ENCODE measurements at places on chromosomes 1 and 21. TPM values are rescaled to one million over a fixed set of nuclear protein-coding genes. Genes with fewer than 3 reads are reported as not detected.

DNA sequence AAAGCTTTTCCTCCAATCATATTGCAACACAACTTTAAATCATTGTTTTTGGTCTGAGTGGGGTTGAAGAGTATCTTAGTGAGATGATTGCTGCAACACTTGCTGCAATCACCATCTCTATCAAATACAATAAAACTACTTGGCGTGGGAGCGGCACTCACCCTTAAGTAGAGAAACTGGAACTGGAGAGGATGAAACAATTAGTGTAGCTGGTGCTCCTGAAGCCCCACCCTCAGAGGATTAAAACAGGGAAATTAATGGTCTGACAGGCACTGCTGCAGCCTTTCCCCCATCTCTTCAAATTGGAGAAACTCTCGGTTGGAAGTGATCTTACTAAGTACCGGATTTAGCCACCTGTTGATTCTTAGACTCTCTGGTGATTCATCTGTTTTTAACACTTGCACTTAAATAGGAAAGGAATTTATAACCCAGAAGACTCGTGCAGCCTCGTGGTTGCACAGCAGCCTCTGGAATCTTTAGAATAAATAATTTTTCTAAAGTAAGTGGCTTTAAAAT lies 80.5 kb upstream of the KIF26B start:
- no peak overlapping the region for H3K4me3 ChIP-seq
- no peak overlapping the region for H3K27ac ChIP-seq
- no peaks in the 10 kb centered on the region for H3K4me1 ChIP-seq
- no peaks in the 10 kb centered on the region for H3K36me3 ChIP-seq

RAB3B gene
- polyA plus RNA-seq, result 38.8 TPM

DNA sequence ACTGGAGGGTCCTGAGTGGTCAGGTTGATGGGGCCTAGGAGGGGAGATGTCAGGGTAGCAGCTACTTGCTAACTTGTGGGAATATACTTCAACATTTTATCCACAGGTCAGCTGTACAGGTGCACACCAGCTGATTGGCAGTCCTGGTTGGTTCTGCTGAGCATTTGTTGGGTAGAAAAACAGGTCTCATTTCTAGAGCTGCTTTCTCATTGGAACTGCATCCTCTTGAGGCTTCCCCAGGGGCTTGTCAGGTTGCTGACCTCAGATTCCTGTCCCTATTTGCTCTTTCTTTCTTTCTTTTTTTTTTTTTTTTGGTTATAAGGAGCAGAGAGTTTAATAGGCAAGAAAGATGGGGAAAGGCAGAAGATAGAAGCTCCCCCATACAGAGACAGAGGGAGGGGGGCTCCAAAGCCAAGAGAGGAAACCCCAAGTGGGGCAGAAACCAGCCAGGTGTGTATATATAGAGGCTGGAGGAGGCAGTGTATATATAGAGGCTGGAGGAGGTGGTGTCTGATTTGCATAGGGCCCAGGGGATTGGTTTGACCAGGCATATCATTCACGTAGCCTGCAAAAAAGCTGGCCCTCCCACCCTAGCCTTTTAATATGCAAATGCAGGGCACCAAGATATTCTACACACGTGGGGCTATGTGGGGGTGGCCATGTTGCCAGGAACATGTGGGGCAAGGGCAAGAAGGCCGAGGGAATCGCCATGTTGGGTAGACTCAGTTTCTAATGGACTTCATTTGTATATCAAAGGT lies 57.3 kb upstream of the STUM start:
- H3K4me3 ChIP-seq, result no peak overlapping the region
- H3K4me1 ChIP-seq, result peaks cover 16% of the 10 kb centered on the region
- no peak overlapping the region for H3K27ac ChIP-seq
- peaks cover 5% of the 10 kb centered on the region for H3K27me3 ChIP-seq
- H3K36me3 ChIP-seq, result no peaks in the 10 kb centered on the region

CSF3R gene
- polyA plus RNA-seq, result 14.5 TPM

BEND5 gene
- 27.5 TPM for polyA plus RNA-seq

DNA sequence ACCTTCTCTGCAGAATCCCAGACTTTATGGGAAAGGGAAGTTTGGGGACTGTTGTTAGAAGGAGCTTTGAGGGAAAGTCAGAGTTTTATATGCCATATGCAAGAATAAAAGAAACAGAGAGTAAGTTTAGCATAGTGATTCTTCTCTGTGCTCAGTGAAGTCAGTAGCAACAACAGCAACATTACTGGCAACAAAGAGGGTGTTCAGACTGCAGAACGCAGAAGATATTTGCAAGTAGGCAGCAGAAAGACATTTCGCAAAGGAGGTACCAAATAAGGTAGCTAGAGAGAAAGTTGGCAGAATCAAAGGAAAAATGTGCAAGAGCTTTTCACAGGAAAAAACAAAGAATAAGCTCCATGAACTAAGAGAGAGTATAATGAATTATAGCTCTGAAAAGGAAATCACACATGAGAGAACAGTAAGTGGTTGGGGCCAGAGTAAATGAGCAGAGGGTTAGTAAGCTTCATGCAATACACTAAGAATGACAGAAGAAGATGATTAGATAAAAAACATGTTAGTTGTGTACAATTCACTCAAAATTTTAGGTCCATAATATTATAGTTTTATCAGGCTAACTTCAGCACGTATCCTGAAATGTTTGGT lies 98.1 kb downstream of the NEGR1 start:
- H3K4me3 ChIP-seq, result no peak overlapping the region
- no peak for DNase-seq
- no peaks in the 10 kb centered on the region for H3K36me3 ChIP-seq

AADACL4 gene
- not detected for polyA plus RNA-seq

DNA sequence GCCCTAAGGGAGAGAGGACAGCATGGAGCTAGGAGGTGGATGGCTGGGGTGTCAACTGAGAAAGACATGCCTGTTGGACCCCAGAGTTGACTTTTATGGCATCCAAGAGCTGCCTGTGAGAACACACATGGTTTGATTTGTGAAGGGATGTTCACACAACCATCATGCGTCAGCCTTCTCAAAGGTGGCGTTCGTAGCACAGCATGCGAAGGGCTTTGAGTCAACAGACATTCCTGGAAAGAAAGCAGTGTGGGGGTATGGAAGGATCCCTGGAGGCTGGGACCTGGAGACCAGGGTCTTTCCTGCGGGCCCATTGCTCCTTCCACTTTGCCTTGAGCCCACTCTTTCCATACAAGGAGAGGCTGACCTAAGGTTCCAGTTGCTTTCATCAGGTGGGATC lies 6.4 kb upstream of the WNT3A start:
- H3K36me3 ChIP-seq, result no peaks in the 10 kb centered on the region
- peaks cover 9% of the 10 kb centered on the region for H3K4me1 ChIP-seq
- no peak overlapping the region for H3K27ac ChIP-seq
- H3K27me3 ChIP-seq, result peaks cover 24% of the 10 kb centered on the region

TAS1R1 gene
- 0.24 TPM for polyA plus RNA-seq

DNA sequence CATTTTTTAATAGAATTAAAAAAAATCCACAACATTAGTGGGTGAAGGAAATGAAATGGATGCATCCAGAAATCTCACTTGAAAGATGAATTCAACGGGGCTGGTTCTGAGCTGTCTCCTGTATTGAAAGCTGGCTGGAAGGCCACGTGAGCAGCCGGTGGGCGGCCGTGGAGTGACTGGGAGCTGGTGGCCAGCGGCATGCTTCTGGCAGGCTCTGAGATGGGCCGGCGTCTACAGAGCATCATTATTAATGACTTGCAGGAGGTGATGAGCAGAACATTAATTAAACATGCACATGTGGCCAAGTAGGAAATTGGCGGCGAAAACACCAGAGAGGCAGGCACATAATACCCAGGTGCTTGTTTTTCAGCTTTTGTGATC lies 115.6 kb upstream of the LMO4 start:
- no peak overlapping the region for H3K27ac ChIP-seq
- no peak for DNase-seq
- no peak overlapping the region for H3K4me3 ChIP-seq
- H3K27me3 ChIP-seq, result no peaks in the 10 kb centered on the region
- H3K36me3 ChIP-seq, result no peaks in the 10 kb centered on the region
- no peaks in the 10 kb centered on the region for H3K4me1 ChIP-seq

DNA sequence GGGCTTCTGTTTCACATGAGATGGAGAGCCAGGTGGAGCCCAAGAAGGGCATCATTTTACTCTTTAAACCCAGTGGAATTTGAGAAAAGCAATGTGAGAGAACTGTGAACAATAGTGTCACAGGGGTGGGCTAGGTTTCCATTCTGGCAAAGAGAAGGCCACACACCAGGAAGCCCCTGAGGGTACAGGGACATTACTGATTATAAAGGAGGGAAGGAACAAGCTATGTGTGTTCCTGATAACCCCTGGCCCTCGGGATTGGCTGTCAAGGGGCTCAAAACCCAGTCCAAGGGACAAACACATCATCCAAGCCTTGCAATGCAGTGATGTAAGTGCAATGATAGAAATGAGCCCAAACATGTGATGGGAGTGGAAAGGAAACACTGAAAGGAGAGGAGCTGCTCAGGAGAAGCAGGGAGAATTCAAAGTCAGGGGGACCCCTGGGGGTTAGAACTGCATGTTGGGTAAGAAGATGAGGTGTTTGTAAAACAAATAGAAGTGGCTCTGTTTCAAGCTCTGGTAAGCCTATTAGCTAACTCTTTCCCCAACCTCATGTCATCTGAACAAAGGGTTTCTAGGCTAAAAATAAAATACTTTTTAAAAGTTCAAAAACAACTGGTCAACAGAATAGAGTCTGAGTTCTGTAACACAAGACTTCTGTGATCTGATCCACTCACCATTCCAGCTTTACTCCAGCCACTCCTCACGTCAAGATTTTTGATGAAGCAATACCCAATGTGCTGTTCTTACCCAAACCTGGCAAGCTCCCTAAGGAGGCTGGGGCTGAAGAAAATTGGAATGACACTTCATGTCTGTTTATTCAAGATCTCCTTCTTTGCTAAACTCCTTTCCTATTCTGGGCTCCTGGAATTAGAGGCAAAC lies 51.1 kb upstream of the IL12RB2 start:
- no peak overlapping the region for H3K27ac ChIP-seq
- H3K27me3 ChIP-seq, result no peaks in the 10 kb centered on the region

GRCh38 chr1:59452559-59452958 lies 155.7 kb downstream of the FGGY start:
- no peak for DNase-seq
- H3K27me3 ChIP-seq, result no peaks in the 10 kb centered on the region
- H3K36me3 ChIP-seq, result no peaks in the 10 kb centered on the region
- no peak overlapping the region for H3K27ac ChIP-seq
- no peaks in the 10 kb centered on the region for H3K4me1 ChIP-seq

ARID4B gene
- 42.0 TPM for polyA plus RNA-seq

DNA sequence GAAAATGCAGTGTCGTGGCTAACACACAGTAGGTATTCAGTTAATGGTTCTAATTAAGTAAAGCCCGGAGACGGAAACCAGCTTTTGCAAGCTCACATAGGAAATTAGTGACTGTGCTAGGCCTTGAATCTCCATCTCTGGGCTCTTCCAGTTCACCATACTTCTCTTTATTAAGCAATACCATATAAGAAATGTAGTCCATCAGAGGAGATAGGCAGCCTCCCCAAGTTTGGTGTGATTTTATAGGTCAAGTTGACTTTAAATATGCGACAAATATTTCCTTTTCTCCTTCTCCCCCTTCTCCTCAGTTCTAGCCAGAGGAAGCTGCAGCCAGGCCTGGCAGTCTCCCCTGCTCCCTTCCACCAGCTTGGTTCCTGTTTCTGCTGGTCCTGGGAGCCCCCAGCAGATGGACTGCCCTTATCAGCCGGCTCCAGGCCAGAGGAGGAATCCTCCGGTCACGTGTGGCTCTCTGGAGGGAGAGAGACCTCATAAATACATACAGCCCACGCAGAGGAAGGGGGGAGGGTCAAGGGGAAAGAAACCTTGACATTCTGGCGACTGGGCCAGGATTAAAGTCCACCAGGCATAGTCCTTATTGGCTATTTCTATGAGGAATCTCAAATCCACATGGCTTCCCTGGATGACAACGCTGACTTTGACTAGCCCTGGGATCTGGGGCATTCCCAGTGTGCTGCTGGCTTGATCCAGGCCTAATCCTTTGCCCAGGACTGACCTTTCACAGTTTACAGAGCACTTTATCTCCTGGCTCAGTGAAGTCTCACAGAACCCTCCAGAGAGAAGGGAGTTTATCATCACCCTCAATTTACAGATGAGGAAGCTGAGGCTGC lies 115.1 kb upstream of the JUN start:
- no peaks in the 10 kb centered on the region for H3K36me3 ChIP-seq
- H3K27me3 ChIP-seq, result no peaks in the 10 kb centered on the region
- no peak for DNase-seq

GRCh38 chr1:74222701-74223100 lies 12.5 kb upstream of the TNNI3K start:
- no peaks in the 10 kb centered on the region for H3K36me3 ChIP-seq
- H3K4me3 ChIP-seq, result no peak overlapping the region
- DNase-seq, result no peak
- no peaks in the 10 kb centered on the region for H3K4me1 ChIP-seq
- no peak overlapping the region for H3K27ac ChIP-seq
- no peaks in the 10 kb centered on the region for H3K27me3 ChIP-seq

NEK2 gene
- polyA plus RNA-seq, result 9.5 TPM

- peaks cover 65% of the 10 kb centered on the region for H3K27me3 ChIP-seq
- H3K4me3 ChIP-seq, result no peak overlapping the region
- H3K4me1 ChIP-seq, result peaks cover 16% of the 10 kb centered on the region
- no peak for DNase-seq
Observed at GRCh38 chr1:47998396-47998990, 1.3 kb upstream of the TRABD2B start.

KRTAP11-1 gene
- not detected for polyA plus RNA-seq

DNA sequence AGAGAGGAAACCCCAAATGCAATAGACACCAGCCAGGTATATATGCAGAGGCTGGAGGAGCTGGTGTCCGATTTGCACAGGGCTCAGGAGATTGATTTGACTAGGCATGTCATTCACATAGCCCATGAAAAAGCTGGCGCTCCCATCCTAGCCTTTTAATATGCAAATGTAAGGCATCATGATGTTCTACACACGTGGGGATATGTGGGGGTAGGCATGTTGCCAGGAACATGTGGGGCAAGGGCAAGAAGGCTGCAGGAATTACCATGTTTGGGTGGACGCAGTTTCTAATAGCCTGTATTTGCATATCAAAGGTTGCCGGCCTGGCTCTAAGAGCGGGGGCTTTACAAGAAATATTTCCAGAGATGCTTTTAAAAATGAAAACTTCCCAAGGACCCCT lies 11.7 kb upstream of the SH3GLB1 start:
- no peaks in the 10 kb centered on the region for H3K27me3 ChIP-seq
- no peak for DNase-seq
- no peak overlapping the region for H3K4me3 ChIP-seq
- no peaks in the 10 kb centered on the region for H3K4me1 ChIP-seq

All from spinal cord (tissue), 10 donors.